ENCODE measurements at places on chromosomes 3 and 15.

GRCh38 chr3:139547666-139548065, 8.1 kb upstream of the RBP1 start:
- H3K4me3 ChIP-seq, result no peak overlapping the region
- H3K36me3 ChIP-seq, result peaks cover under 1% of the 10 kb centered on the region
- H3K4me1 ChIP-seq, result peaks cover 5% of the 10 kb centered on the region
- no peak overlapping the region for H3K27ac ChIP-seq

DNA sequence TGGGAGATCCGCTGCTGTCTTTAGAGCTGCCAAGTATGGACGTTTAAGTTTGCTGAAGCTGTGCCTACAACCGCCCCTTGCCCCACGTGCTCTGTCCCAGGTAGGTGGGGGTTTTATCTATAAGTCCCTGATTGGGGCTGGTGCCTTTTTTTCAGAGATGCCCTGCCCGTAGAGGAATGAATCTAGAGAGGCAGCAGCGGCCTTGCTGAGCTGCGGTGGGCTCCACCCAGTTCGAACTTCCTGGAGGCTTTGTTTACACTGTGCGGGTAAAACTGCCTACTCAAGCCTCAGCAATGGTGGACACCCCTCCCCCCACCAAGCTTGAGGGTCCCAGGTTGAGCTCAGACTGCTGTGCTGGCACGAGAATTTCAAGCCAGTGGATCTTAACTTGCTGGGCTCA, 83.4 kb upstream of the FGF7 start:
- DNase-seq, result no peak
- no peak overlapping the region for H3K4me3 ChIP-seq
- H3K27ac ChIP-seq, result no peak overlapping the region
- H3K4me1 ChIP-seq, result no peaks in the 10 kb centered on the region

DNA sequence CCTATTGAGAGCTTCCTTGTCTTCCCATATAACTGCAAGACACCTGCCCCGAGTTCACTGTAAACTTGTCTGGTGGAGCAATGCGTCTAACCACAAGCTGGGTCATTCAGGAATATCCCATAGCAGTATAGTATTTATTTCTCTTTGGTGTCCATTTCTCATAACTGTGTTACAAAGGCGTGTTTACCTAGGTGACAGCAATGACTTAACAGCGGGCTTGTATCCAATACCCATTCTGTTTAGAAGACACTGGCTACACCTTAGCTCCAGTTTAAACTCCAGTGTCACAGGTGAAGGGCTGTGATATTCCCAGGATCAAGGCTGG, 24.3 kb downstream of the ATP10A start:
- H3K4me3 ChIP-seq, result no peak overlapping the region
- DNase-seq, result no peak
- peaks cover 3% of the 10 kb centered on the region for H3K4me1 ChIP-seq
- H3K27me3 ChIP-seq, result peaks cover 2% of the 10 kb centered on the region

DNA sequence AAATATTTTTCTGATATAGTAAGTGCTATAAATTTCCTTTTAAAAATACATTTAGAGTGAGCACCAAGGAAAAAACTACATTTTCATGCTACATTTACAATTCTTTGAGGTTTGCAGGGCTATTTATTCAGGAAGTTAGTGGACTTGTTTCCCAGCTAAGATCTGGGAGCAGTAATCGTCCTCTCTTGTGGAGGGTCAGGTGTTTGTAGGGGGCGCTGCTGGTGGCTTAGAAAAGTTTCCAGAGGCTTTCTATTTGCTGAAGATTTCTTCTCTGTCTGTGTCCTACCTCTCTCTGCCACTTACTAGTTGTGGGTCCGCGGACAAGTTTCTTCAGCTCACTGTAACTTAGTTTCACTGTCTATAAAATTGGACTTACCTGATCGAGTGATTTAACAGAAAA, 163.9 kb downstream of the PEX5L start:
- no peak overlapping the region for H3K4me3 ChIP-seq
- H3K27ac ChIP-seq, result no peak overlapping the region
- no peaks in the 10 kb centered on the region for H3K27me3 ChIP-seq

DNA sequence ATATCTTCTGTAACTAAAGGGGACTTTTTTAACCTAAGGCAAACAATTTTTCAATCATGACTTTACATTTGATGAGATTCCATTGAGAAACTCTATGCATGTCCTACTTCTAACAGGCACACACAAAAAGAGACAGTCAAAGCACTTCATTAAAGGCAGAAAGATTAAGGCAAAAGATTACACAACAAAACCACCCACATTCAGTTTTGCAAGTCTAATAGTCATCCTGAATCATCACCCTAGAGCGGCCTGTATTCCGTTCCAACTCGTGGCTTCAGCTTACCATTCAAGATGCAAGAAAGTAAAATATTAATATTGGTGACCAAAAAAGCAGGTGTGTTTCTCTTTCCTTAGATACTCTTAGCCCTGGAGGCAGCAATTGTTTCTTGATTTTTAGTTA, 205.9 kb downstream of the P3H2 start:
- no peak overlapping the region for H3K4me3 ChIP-seq
- H3K27me3 ChIP-seq, result no peaks in the 10 kb centered on the region
- no peak overlapping the region for H3K27ac ChIP-seq
- H3K4me1 ChIP-seq, result no peaks in the 10 kb centered on the region

- peak; percentile 68 for DNase-seq
- peak overlapping the region; percentile 23 for H3K27ac ChIP-seq
- peak overlapping the region; percentile 97 for H3K4me3 ChIP-seq
- no peaks in the 10 kb centered on the region for H3K36me3 ChIP-seq
- H3K27me3 ChIP-seq, result peaks cover 43% of the 10 kb centered on the region
Observed at GRCh38 chr15:37098468-37099318, 1.7 kb downstream of the MEIS2 start.

DNA sequence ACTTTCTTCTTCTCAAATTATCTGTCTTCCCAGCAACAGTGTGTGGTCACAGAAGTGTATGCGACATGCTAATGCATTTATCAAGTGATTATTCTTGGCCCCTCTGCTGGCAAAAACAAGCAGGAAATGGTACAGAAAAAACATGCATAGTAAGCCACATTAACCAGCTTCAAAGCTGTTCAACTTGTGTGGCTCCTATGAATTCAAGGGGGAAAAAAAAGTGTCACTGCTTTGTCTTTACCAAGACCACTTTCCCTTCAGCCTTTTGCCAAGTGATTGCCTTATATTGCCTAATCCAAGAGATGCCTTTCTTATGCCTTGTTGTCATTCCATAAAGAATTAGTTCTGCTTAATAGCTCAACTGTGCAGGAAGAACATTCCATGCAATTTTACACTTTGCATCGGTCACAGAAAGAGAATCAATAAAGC, 39.1 kb downstream of the PRTG start:
- no peak overlapping the region for H3K27ac ChIP-seq
- H3K27me3 ChIP-seq, result no peaks in the 10 kb centered on the region
- no peaks in the 10 kb centered on the region for H3K36me3 ChIP-seq

DNA sequence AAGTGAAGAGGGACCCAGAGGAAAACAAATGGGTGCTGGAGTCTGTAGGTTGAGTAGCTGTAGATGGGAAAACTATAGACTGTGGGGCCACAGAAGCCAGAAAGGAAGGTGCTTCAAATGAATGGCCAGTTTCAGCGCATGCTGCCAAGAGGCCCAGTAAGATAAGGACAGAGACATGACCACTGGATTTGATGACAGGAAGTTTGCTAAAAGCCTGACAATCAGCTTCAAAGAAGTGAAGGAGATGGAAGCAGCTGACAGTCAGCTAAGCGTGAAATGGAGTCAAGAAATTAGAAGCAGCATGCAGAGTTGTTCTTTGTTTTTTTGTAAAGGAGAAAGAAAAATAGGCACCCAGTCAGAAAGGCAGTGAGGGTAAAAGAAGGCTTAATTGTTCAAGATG, 24.9 kb downstream of the TXNRD3 start:
- H3K4me1 ChIP-seq, result no peaks in the 10 kb centered on the region
- no peaks in the 10 kb centered on the region for H3K27me3 ChIP-seq
- no peak for DNase-seq
- no peaks in the 10 kb centered on the region for H3K36me3 ChIP-seq

- no peaks in the 10 kb centered on the region for H3K36me3 ChIP-seq
- no peak overlapping the region for H3K27ac ChIP-seq
- DNase-seq, result no peak
- no peaks in the 10 kb centered on the region for H3K27me3 ChIP-seq
- no peaks in the 10 kb centered on the region for H3K4me1 ChIP-seq
Observed at GRCh38 chr15:38229705-38230310, 22.8 kb upstream of the SPRED1 start.

DNA sequence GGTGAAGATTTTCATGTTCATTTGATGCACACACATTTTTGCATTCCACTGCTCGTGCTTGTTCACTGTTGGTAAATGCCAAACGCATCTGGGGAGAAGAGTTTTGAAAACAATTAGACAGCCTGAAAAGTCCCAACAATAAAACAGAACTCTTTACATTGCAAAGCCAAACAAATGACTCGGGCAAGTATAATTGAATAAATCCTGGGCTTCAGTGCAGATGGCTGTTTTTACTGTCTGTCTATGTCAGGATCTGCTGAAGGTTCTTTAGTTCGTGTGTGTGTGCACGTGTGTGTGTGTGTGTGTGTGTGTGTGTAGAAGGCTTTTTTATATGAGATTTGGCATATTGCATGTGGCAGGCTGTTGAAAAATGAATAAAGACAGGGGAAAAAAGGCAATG, 277.5 kb upstream of the CDIN1 start:
- H3K27ac ChIP-seq, result no peak overlapping the region
- no peak for DNase-seq
- H3K27me3 ChIP-seq, result no peaks in the 10 kb centered on the region

DNA sequence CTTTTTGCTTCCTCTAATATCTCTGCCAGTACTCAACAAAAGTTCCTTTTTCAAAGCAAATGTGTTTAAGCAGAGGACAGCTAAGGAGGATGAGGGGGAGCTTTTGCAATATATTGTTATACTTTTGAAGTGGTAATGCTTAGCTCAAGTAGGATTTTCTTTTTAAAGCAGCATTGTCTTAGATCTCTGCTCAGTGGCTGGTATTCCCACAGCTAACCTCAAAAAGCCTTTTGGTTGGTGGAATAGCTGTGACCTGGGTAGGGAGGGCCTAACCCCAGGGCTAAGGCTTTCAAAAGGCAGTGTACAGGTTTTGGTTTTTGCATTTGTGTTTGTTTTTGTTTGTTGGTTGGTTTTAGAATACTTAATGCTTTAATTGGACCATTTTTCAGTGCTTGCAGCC, 76.1 kb downstream of the UBP1 start:
- no peaks in the 10 kb centered on the region for H3K27me3 ChIP-seq
- H3K36me3 ChIP-seq, result no peaks in the 10 kb centered on the region
- H3K4me3 ChIP-seq, result no peak overlapping the region
- H3K27ac ChIP-seq, result no peak overlapping the region
- no peaks in the 10 kb centered on the region for H3K4me1 ChIP-seq

DNA sequence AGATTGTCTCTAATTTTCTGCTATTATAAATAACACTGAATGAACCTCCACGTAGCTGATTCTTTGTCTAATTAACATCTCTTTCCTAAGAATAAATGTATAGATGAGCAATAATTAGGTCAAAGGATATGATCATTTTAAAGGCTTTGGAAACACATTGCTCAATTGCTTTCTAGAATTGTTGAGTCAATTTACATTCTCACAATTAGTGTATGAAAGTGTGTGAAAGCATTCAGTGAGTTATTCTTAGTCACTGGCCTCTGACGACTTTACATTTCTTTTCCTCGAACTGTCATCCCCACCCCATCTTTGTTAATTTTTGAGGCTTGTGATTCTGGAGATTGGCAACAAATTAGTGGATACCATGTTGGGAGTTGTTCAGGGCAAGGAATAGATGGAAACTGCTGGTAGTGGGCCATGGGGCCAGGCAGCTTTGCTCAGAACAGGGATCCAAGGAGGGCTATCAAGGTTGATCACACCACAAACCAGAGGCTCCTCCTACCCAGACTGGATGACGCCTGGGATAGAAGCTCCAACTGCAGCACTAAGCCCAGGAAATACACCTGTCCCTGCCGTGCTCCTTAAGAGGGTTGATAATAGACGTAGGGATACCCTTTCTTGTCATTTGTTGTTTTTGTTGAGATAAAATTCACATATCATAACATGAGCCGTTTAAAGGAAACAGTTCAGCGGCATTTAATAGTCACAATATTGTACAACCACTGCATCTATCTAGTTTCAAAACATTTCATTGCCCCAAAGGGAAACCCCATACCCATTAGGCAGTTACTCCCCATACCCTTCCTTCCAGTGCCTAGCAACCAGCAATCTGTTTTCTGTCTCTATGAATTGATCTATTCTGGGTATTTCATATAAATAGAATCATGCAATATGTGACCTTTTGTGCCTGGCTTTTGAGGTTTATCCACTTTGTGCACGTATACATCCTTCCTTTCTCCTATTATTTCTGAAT, 27.9 kb downstream of the EIF1B start:
- no peaks in the 10 kb centered on the region for H3K27me3 ChIP-seq
- H3K4me1 ChIP-seq, result no peaks in the 10 kb centered on the region
- no peak overlapping the region for H3K27ac ChIP-seq
- H3K36me3 ChIP-seq, result peaks cover 5% of the 10 kb centered on the region

DNA sequence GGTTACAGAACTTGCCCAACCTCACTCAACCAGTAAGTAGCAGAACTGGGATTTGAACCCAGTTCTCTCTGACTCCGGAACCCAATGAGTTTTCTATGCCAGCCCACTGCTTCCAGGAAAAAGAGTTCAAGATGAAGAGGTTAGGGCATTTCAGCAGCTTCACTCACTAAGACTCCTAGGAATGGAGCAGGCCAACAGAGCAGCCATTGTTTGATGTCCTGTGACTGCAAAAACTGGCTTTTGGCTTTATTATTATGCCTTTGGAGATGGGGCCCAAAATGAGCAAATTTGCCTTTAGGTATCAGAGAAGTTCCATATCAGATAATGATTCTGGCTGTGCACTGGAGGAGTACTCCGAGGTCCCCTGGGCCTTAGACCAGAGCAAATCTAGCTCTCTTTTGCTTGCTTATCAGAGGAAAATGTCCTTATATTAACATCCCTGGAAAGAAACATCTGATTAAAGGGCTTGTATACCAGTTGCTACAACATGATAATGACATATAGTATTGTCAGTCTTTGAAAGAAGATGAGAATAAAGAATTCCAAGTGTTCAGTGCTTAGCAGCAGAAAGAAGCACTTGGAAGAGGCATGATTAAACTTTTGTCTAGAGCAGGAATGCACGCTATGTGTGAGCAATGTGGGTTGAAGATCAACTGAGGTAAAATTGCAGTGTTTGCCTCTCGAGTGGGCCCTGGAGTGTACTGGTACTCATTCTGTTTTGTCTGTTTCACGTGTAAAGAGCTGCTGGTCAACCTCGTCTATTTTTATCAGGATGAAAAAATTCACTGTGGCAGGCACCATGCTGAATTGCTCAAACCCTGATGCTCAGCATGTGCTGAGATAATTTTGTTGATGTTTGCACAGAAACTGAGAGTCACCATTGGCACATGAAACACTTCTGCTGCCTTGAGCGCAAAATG, 21.8 kb upstream of the KLHL24 start:
- DNase-seq, result no peak
- no peak overlapping the region for H3K4me3 ChIP-seq
- H3K27me3 ChIP-seq, result no peaks in the 10 kb centered on the region
- no peaks in the 10 kb centered on the region for H3K4me1 ChIP-seq

DNA sequence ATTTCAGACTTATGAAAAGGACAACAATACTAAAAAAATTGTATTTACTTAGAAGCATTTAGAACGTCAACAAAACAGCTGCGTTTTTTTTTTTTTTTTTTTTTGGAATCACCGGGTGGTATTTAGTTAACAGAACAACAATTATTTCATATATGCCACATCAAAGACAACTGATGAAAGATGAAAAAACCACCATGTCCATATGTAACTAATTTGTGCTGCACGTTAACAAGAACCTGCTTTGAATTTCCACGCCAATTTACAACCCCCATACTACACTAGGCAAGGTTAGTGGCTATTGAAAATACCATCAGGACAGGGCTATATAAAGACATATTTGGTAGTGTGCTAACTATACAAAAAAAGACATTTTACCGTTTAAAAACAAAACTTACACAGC, 189.3 kb upstream of the ROBO1 start:
- DNase-seq, result no peak
- H3K4me1 ChIP-seq, result peaks cover 3% of the 10 kb centered on the region
- no peak overlapping the region for H3K4me3 ChIP-seq
- H3K27ac ChIP-seq, result no peak overlapping the region
